ENCODE measurements at places on chromosomes 11 and 22.
A peak's percentile ranks its signal among the peaks of the same experiment; 100 is the strongest.

- DNase-seq = no peak
Observed at GRCh38 chr11:35525501-35526175, at the start of gene PAMR1. Gene PAMR1 (minus strand): TSS chr11:35525616. CDS start chr11:35525585, 31 bp downstream.

DNA sequence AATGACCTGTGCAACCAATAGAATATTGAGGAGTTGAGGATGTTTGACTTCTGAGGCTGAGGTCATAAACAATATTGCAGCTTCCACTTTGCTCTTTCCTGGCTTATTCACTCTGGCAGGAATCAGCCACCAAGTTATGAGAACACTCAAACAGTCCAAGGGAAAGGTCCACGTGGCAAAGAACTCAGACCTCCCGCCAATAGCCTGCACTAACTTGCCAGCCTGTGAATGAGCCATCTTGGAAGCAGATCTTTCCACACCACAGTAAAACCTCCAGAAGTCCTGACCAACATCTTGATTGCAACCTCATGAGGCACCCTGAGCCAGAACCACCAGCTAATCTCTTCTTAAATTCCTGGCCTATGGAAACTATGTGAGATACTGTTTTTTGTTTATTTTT is 22.7 kb upstream of the PICALM start:
- no peak for DNase-seq

GRCh38 chr22:28600546-28601143 is 79.0 kb downstream of the TTC28 start:
- DNase-seq = peak; percentile 67

GRCh38 chr11:8087185-8087584 is 6.2 kb downstream of the TUB start:
- DNase-seq = no peak

Data from CD4-positive, alpha-beta T cell treated with Interleukin-4 for 4 hours (primary cell).